ENCODE measurements at places on chromosomes 7 and 10. TPM values are rescaled to one million over a fixed set of nuclear protein-coding genes. Genes with fewer than 3 reads are reported as not detected.

GRCh38 chr7:128215739-128216138 is 25.3 kb upstream of the LEP start:
- peak; percentile 38 for DNase-seq

The NKX1-2 gene
- 0.86 TPM for total RNA-seq

DNA sequence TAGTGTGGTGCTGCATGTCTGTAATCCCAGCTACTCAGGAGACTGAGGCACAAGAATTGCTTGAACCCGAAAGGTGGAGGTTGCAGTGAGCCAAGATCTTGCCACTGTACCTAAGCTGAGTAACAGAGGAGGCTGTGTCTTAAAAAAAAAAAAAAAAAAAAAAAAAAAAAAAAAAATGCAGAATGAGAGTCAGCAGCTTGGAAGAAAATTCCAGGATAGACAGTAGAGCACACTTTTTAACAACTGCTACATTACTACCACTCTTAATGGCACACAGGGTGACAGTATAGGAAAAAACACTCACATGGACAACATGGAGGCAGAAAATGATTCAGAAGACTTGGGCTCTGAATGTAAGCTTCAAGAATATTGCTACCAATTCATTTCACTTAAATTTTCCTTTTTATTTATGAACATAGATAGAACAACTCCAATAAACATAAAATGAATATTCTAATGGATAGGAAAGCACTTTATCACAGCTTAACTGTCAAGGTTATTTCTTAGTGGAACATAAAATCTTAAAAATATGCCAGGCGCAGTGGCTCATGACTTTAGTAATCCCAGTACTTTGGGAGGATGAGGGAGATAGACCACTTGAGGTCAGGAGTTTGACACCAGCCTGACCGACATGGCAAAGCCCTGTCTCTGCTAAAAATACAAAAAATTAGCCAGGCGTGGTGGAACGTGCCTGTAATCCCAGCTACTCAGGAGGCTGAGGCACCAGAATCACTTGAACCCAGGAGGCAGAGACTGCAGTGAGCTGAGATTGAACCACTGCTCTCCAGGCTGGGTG is 31.5 kb downstream of the CHCHD3 start:
- H3K4me3 ChIP-seq: no peak overlapping the region
- no peak overlapping the region for H3K27ac ChIP-seq
- no peak for DNase-seq
- no peaks in the 10 kb centered on the region for H3K27me3 ChIP-seq
- H3K36me3 ChIP-seq: no peaks in the 10 kb centered on the region
- H3K4me1 ChIP-seq: peaks cover 13% of the 10 kb centered on the region

GRCh38 chr10:27319752-27320431 is 79.3 kb upstream of the ACBD5 start:
- DNase-seq: no peak
- no peak overlapping the region for H3K27ac ChIP-seq
- H3K4me1 ChIP-seq: no peaks in the 10 kb centered on the region
- no peaks in the 10 kb centered on the region for H3K27me3 ChIP-seq
- no peaks in the 10 kb centered on the region for H3K36me3 ChIP-seq
- H3K4me3 ChIP-seq: no peak overlapping the region

The OR6B1 gene
- total RNA-seq: not detected

DNA sequence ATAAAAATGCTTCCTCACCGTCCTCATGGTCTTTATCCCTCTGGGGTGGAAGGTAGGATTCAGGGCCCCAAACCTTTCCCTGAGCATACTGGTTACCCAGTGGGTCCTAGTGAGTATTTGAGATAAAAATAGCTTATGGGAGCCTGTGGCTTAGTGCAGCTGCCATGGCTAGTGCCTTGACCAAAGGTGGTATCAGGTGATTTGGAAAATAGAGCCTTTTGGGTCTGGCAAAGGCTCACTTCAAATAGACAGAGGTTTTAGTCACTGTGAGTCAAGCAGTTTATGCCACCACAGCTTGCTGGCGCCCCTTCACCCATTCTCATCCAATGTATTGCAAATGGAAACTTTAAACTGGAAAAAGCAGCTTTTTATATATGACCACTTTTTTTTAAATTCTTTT is 30.4 kb downstream of the PLAU start:
- H3K27me3 ChIP-seq: no peaks in the 10 kb centered on the region
- peaks cover 31% of the 10 kb centered on the region for H3K4me1 ChIP-seq
- peak overlapping the region; percentile 74 for H3K27ac ChIP-seq
- H3K4me3 ChIP-seq: peak overlapping the region; percentile 38
- no peaks in the 10 kb centered on the region for H3K36me3 ChIP-seq

The CCDC172 gene
- total RNA-seq: not detected

GRCh38 chr10:120076996-120077706 is 184.6 kb downstream of the SEC23IP start:
- no peak for DNase-seq
- no peaks in the 10 kb centered on the region for H3K4me1 ChIP-seq
- no peak overlapping the region for H3K4me3 ChIP-seq
- H3K27me3 ChIP-seq: peaks cover 34% of the 10 kb centered on the region
- no peak overlapping the region for H3K27ac ChIP-seq

The ELAPOR2 gene
- 14.7 TPM for total RNA-seq

GRCh38 chr7:30755384-30756154 is 3.6 kb downstream of the INMT start:
- no peaks in the 10 kb centered on the region for H3K4me1 ChIP-seq
- DNase-seq: no peak
- H3K27me3 ChIP-seq: peaks cover 7% of the 10 kb centered on the region
- no peak overlapping the region for H3K4me3 ChIP-seq
- H3K27ac ChIP-seq: no peak overlapping the region

The HPSE2 gene
- not detected for total RNA-seq

DNA sequence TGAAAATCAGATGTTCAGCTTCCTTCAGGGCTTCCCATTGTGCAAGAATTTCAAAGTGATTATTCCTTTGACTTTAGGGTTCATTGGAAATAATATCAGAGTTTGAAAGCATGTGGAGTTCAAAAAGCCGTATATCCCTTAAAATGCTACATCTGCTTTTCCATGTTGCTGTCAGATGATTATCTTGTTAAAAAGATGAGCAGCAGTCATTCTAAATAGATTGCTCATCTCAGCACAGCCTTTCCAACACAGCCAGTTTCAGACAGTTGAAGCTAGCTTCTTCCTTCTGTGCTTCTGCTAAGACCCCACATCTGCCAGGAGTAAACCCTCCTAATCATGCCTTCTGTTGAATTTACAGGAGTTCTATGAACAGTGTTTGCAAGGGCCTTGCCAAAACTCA is 204.4 kb upstream of the PTER start:
- no peaks in the 10 kb centered on the region for H3K36me3 ChIP-seq
- DNase-seq: no peak
- no peak overlapping the region for H3K4me3 ChIP-seq
- H3K27ac ChIP-seq: no peak overlapping the region
- no peaks in the 10 kb centered on the region for H3K27me3 ChIP-seq

All from PC-3 (cell line).